ENCODE measurements at places on chromosomes 4 and X. TPM values are rescaled to one million over a fixed set of nuclear protein-coding genes. Genes with fewer than 3 reads are reported as not detected.

DNA sequence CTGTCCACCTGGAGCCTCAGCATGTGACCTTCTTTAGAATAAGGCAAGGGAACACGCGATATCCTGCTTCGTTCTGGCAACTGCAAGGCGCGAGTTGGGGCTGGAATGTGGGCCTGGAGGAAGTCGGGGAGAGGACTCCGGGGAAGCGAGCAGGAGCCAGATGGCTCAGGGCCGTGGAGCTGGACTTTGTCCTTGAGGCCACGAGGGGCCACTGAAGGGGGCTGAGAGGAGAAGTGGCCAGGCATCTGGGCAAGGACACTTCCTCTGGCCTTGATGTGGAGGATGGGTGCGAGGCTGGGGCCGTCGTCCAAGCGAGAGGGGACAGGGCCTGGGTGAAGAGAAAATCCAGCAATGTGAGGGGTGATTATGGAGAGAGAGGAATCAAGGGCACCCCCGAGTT, 12.2 kb upstream of the DUSP9 start:
- no peak for DNase-seq

DNA sequence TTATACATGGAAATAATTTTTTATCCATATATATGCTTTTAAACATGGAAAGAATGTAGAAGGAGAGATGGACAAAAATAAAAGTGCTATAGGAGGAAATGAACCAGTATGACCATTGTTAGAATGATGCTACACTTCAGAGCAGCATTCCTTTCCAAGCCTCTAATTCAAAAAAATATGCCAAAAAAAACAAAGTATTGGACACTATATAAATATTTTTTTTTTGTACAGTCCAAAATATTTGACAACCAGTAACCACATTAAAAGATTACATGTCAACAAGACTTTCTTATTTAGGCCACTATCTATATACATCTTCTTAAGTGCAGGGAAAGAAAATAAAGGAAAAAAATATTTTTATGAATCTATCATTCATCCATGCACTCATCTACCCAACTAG, 198.6 kb downstream of the LRBA start:
- no peak for DNase-seq

- no peak for DNase-seq
These were observed 91.4 kb downstream of the HEPH start for GRCh38 chrX:66255359-66255967.

DNA sequence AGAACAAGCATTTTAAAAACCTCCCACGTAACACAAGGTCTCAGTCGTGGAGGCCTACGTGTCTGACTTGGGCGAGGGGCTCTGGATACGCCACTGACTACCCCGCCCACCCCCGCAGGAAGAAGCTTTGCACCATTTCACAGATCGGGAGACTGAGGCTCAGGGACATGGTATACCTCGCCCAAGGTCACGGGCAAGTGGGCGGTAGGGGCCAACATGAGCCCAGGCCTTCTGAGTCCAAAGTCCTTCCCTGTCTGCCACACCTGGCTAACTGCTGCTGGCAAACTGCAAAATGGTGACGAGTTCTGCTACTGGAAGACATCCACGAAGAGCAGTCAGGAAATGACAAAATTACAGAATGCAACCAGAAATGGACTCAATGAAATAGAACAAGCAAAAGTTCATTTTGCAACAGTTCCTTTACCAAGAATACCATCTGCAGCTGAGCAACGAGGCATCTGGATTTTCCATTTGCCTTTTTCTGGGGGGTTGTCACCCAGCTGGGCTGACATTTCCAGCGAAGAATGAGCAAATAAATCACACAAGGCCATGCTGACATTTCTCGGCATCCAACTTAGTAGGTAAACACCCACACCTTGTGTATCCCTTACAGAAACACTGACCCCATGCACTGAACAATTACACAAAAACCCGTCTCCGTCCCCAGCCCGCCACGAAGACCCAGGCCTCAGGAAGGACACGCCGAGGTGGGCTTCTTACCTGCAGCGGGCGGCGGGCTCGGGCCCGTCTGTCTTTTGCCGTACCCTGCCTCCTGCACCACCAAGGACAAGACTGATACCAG, 70.2 kb upstream of the AFAP1 start:
- DNase-seq: no peak

NEUROG2 gene
- 1.2 TPM for total RNA-seq

SYP gene
- total RNA-seq: 13.6 TPM

EMCN gene
- 0.51 TPM for total RNA-seq

RAB39B gene
- total RNA-seq: 4.0 TPM

UPF3B gene
- 12.4 TPM for total RNA-seq

FAM13A gene
- 29.5 TPM for total RNA-seq
